ENCODE measurements at places on chromosomes 2 and 18.

GRCh38 chr18:76426737-76427305, 68.2 kb downstream of the ZNF516 start:
- DNase-seq, result no peak

DNA sequence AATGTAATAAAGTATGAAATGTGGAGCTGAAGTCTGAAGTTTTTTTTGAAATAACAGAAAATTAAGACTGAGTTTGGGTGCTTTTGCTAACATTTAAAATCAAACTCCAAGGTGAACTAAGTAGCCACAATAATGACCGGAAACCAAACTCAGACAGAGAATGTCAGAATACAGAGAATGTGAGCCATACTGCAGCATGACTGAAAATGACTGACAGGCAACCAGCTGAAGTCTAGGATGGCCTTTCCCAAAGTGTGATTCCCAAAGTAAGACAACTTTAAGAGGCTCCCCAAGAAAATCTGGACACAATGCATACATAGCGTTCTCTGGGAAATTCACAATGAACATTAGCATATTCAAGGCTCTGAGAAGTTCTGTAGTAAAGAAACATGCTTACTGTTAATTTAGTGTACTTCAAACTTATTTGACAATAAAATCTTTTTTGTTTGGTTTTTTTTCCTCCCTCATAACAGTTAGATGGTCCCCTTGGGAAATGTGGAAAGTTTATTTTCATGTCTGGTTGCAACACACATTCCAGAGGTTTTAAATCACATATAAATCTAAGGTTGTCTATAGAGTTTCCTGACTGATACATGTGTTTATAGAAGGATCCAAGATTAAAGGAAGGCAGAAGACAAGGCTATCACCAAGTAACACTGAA, 28.6 kb downstream of the PLA2R1 start:
- peak; percentile 73 for DNase-seq

DNA sequence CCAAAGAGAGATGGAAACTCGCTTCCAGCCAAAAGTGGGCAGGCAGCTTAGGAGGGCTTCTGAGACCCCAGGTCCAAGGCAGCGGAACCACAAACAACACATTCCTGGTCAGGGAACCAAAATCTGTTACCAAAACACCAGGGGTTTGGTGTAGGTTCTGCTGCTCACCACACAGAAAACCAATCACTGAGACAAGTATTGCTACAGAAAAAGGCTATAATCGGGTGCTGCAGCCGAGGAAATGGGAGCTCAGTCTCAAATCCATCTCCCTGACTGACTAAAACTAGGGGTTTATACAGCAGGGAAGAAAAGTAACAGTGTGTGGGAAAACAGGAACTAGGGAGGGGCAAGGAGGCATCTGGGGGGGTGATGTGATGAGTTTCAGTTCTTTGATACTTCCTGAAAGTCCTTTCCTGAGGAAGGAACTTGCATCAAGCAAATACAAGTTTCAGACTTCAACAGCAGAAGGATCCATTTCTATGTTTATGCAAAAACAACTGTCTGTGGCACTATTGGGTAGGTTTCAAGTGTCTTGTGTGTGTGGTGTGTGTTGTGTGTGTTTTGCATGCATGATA, 108.0 kb downstream of the FAM168B start:
- DNase-seq, result no peak

- no peak for DNase-seq
Observed at GRCh38 chr18:35854095-35854494, 118.4 kb upstream of the RMP24 start.

GRCh38 chr2:234110219-234110618, 59.7 kb downstream of the SPP2 start:
- no peak for DNase-seq

GRCh38 chr2:207334624-207335371, 169.1 kb upstream of the KLF7 start:
- peak; percentile 94 for DNase-seq

GRCh38 chr2:224403657-224404056, 1.8 kb upstream of the FAM124B start:
- DNase-seq, result no peak

DNA sequence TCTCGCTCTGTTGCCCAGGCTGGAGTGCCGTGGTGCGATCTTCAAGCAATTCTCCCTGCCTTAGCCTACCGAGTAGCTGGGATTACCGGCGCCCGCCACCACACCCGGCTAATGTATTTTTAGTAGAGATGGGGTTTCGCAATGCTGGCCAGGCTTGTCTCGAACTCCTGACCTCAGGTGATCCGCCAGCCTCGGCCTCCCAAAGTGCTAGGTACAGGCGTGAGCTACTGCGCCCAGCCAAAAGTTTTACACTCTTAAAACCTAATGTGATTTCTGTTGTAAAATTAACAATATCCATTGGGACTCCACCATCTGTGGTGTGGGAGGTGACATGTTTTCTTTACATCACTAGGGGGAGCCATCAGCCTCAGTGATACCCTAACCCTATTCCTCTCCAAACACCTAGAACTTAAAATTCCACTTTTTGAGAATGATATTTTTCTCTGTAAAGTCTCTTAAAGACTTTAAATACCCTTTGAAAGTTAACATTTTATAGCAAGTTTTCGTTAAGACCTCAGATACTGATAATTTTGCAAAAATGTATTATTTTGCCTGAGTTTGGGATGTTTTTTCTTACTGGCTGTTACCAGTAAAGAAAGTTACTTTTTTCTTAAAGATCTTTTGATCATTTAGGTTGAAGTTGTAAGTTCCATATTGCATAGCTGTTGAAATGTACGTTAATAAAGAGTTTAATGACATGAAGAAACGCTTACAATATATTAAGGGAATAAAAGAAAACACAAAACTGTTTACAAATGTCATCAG, 11.6 kb upstream of the EIF2AK2 start:
- DNase-seq, result no peak

GRCh38 chr2:136962105-136962725, 196.9 kb downstream of the THSD7B start:
- DNase-seq, result no peak

GRCh38 chr18:6249170-6249569, 165.5 kb downstream of the L3MBTL4 start:
- no peak for DNase-seq

DNA sequence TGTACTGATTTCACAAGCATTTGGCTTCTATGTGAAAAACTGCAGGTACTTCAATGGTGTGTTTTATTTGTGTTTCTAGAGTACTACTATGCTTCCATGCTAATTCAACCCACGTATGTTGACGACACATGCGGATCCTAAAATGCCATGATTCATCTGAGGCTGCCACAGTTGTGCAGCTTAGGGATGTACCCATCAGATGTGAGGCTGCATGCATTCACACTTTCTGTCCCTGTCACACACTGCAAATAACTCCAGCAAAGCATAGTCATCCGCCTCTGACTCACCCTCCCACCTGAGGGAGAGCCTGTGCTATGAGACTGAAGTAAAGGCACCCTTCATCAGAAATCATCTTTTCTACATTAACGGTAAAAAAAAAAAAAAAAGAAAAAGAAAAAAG, 22.1 kb upstream of the SERTAD2 start:
- DNase-seq, result no peak

- peak; percentile 5 for DNase-seq
Observed at GRCh38 chr18:73479477-73479876, 611.7 kb upstream of the NETO1 start.

- DNase-seq, result no peak
Observed at GRCh38 chr18:49247781-49248180, 212.7 kb downstream of the DYM start.

GRCh38 chr2:60549238-60549927, 4.1 kb downstream of the BCL11A start:
- DNase-seq, result no peak

GRCh38 chr18:27724362-27724761, 452.6 kb downstream of the CDH2 start:
- DNase-seq, result no peak

DNA sequence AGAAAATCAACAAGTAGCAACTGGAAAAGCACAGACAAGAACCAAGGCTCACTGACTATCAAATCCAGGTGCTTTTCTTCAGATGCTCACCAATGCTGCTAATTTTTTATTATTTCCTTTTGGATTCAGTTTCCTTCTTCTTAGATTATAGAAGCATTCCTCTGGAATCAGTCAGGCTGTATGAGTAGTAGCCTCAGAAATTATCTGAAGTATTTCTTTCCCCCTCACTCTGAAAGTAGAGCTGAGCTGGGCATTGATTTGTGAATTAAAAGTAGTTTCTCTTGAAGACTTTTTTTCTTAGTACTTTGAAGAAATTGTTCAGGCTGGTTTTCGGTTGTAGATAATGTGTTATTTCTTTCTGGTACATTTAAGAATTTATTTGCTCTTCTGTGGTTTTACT, 273.7 kb downstream of the NOL4 start:
- peak; percentile 9 for DNase-seq

DNA sequence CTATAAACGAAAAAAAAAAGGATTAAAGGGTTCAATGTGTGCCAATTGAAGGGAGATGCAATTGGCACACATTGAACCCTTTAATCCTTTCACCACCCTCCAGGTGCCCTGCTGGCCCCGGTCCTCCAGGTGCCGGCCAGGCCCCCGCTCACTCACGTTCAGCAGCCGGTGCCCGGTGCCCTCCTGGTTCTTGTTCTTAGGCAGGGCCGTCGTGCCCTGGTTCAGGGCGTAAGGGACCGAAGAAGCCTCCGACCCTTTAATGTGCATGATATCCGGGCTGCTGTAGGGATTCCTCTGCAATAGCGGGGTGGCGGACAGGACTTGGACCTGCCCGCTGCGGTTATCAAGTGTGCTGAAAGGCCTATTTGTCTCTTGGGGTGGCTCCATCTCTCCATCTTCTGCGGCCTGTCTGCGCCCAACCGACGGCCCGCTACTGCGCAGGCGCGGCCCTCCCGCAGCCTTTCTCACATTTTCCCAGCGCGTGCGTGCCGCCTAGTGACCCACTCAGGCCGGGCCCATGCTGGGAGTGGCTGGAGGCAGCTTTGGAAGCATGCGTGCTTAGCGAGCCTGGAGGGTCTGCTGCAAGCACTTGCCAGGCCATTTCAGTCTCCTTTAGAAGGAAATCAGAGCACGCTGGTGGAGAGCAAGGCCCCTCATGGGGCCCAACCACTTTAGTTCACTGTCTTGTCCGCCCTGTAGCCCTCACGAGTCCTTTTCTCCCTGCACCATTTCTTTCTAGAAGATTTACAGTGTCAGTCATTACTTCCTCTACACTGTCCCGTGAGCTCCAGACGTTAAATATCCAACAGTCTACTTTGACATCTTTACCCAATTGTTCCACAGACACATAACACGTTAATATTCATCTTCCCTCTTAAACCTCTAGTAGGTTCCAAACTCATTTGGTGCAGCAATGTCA, 24.3 kb downstream of the TMEM237 start:
- DNase-seq, result peak; percentile 48

- peak; percentile 86 for DNase-seq
Observed at GRCh38 chr2:209473930-209474419, 50.1 kb downstream of the MAP2 start.

Measured in stromal cell of bone marrow (primary cell).